ENCODE measurements at places on chromosomes 5 and 9.

DNA sequence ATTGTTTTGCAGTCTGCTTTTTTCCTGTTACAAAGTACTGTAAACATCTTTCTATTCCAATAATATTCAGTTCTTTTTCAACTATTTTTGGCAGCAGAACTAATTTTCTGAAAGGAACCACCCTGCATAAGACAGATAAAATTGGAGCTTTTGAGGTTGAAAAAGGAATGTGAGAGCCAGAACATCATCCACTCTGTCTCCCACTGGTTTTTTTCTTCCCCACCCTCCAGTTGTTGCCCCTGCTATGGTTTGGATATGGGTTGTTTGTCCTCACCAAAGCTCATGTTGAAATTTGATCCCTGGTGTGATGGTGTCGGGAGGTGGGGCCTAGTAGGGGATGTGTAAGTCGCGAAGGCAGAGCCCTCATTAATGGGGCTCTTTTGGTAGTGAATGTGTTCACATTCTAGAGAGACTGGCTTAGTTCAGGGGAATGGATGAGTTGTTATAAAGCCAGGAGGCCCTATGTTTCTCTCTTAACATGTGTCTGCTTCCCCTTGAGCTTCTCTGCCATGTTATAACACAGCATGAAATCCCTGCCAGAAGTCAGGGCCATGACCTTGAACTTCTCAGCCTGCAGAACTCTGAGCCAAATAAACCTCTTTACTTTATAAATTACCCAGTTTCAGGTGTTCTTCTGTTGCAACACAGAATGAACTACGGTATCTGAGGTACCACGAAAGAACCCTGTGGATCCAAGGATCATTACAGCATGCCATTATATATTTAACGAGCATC is 34.8 kb upstream of the MAST4 start:
- DNase-seq: no peak

DNA sequence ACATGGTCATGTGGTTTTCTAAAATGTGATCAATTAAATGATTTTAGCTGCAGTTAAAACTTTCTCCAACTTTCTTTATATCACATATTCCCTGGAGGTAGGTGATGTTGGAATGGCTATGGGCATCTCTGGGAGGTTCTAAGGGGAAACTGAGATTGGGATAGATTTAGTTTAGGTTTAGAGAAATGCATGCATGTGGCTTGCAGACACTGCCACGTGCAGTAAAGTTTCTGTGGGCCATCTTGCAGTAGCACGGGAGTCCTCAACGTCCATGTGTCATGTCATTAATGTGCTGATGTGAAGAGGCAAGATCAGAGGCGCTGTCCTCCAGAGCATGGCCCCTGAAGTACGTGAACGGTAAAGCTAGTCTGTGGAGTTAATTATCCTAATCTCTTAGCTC is 532.7 kb downstream of the SEMA5A start:
- DNase-seq: no peak

GRCh38 chr5:176736931-176737745 is 73.2 kb upstream of the UNC5A start:
- DNase-seq: no peak

DNA sequence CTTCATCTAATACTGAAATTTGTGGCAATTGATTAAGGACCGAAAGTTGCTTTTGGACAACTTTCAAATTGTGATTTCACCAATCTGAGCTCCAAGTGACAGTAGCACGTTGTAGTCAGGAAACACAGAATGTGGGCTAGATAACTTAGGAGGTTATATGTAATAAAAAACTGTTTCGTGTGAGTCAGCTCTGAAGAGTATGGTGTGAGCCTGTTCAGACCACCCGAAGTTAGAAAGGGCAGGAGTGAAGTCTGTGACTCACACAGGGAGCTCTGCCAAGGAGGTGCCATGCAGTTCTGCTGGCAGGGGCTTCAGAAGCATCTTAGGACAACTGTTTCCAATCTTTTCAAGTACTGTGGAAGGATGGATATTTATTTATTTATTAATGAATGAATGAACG is 16.4 kb upstream of the ZBTB34 start:
- DNase-seq: no peak

All from CD4-positive, alpha-beta T cell treated with Interferon alpha-2 for 1 hour (primary cell).